Activated naive CD8-positive, alpha-beta T cell treated with anti-CD3 and anti-CD28 coated beads for 36 hours (primary cell): ENCODE measurements at places on chromosomes 5 and 9.

- peak overlapping the region; percentile 91 for H3K4me3 ChIP-seq
- peaks cover 49% of the 10 kb centered on the region for H3K27me3 ChIP-seq
- peak; percentile 63 for DNase-seq
- peaks cover 6% of the 10 kb centered on the region for H3K4me1 ChIP-seq
Observed at GRCh38 chr5:141326088-141326854, 4.0 kb upstream of the PCDHGA1 start.

GRCh38 chr5:7250004-7250403 is 145.9 kb upstream of the ADCY2 start:
- no peaks in the 10 kb centered on the region for H3K36me3 ChIP-seq
- no peaks in the 10 kb centered on the region for H3K27me3 ChIP-seq
- DNase-seq, result no peak
- no peak overlapping the region for H3K4me3 ChIP-seq

DNA sequence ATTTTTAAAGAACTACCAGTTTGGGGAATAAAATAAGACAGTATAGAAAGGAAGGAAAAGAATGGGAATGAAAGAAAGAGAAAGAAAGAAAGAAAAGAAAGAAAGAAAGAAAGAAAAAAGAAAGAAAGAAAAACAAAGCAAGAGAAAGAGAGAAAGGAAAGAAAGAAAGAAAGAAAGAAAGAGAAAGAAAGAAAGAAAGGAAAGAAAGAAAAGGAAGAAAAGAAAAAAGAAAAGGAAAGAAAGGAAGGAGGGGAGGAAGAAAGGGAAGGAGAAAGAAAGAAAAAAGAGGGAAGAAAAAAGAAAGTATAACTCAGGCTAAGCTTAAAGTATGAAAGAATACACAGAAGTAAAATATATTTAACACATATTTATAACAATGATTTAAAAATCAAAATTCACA is 51.0 kb upstream of the FGF10 start:
- H3K4me1 ChIP-seq, result no peaks in the 10 kb centered on the region
- no peak overlapping the region for H3K27ac ChIP-seq
- H3K27me3 ChIP-seq, result no peaks in the 10 kb centered on the region
- no peak for DNase-seq
- no peaks in the 10 kb centered on the region for H3K36me3 ChIP-seq

DNA sequence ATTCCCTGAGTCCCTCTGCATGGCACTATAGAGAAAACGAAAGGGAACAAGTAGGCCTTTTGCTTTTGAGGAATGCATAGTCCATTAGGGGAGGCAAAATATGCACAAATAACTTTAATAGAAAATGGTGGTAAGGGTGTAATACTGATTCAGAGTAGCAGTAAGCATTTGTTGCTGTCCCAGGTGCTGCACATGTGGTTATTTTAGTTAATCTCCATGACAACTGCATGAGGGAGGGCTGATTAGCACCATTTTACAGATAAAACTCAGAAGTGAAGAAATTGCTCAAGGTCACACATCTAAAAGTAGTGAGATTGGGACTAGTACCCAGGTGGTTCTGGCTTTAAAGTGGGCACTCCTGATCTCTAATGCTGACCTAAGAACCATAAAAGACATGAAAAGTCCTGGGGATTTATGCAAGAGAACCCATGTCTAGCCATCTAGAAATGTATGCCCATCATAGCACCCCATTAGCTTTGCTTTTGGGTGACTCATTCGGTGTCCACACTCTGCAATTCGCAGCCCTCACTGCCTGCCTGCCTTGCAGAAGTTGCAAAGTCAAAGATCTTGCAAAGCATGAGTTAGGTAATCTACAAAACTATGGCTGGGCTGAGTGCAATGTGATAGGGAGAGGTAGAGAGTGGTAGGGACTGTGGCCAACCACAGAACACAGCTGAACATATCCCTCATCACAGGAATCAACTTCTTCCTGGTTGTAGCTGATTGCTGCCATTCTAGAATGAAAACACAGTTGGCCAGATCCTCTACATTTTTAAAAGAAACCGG is 195.2 kb downstream of the PTTG1 start:
- peaks cover 3% of the 10 kb centered on the region for H3K27me3 ChIP-seq
- H3K27ac ChIP-seq, result no peak overlapping the region
- H3K4me3 ChIP-seq, result no peak overlapping the region
- DNase-seq, result no peak
- H3K36me3 ChIP-seq, result no peaks in the 10 kb centered on the region

- DNase-seq, result no peak
- H3K36me3 ChIP-seq, result no peaks in the 10 kb centered on the region
- peaks cover 9% of the 10 kb centered on the region for H3K4me1 ChIP-seq
- peaks cover 38% of the 10 kb centered on the region for H3K27me3 ChIP-seq
- H3K27ac ChIP-seq, result no peak overlapping the region
Observed at GRCh38 chr9:115063058-115063845, 54.7 kb downstream of the TNC start.

DNA sequence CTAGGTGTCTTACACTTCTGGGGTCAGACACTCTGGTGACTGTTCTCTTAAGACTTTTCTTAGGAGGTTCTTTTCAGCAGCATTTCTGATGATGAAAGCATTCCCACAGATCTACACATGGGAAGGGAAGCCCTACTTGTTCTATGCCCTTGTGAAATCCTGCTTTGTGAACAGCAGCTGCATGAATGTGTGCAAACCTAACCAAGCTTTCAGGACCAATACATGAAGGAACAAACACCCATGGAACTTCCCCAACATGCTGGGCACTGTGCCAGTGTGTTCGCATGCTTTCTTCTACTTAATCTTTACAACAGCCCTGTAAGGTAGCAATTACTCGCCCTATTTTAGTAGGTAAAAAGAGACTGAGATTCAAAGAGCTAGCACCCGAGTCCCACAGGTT is 439.9 kb upstream of the KLF4 start:
- no peaks in the 10 kb centered on the region for H3K36me3 ChIP-seq
- no peak overlapping the region for H3K27ac ChIP-seq
- H3K4me3 ChIP-seq, result no peak overlapping the region
- no peaks in the 10 kb centered on the region for H3K27me3 ChIP-seq
- no peaks in the 10 kb centered on the region for H3K4me1 ChIP-seq

GRCh38 chr5:178113141-178113787 is at the start of gene N4BP3:
TSS of gene N4BP3 (plus strand) at chr5:178113532. CDS start at chr5:178119584, 6,052 bp downstream.
- peaks cover 13% of the 10 kb centered on the region for H3K36me3 ChIP-seq
- peak; percentile 92 for DNase-seq
- H3K4me1 ChIP-seq, result peaks cover 27% of the 10 kb centered on the region

GRCh38 chr9:106916466-106917235 is 53.7 kb downstream of the ZNF462 start:
- H3K27me3 ChIP-seq, result no peaks in the 10 kb centered on the region
- no peak for DNase-seq
- H3K4me3 ChIP-seq, result no peak overlapping the region

DNA sequence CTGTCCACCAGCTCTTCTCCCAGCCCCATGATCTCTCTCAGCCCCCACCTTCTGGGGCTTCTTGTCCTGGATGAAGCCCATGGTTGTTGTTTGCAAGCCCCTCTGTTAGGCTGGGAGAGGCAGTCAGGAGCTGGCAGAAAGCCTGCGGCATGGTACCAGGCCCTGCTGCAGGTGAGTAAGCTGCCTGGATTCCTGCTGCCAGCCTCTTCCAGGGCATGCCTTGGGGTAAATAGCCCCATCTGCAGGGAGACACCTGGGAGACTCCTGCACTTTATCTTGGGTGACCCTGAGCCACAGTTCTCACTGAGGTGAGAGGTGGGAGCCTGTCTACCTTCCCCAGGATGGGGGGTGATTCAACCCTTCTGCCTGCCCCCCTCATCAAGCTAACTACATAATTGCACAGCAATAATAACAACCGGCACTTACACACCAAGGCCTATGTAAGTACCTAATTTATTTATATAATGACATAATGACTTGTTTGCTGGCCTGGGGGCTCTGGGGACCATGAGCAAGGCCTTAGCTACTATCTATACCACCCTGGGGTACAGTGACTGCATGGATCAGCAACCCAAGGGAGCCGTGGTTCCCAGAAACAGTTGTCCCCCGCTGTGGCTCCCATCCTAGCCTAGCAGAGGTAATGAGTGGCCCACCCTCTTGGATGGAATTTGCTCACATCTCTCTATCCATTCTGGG is 116.0 kb downstream of the PSD2 start:
- no peak for DNase-seq
- no peaks in the 10 kb centered on the region for H3K4me1 ChIP-seq
- H3K4me3 ChIP-seq, result no peak overlapping the region
- no peak overlapping the region for H3K27ac ChIP-seq

- H3K36me3 ChIP-seq, result no peaks in the 10 kb centered on the region
- H3K27me3 ChIP-seq, result no peaks in the 10 kb centered on the region
- H3K4me1 ChIP-seq, result no peaks in the 10 kb centered on the region
- no peak overlapping the region for H3K27ac ChIP-seq
- no peak overlapping the region for H3K4me3 ChIP-seq
- no peak for DNase-seq
Observed at GRCh38 chr5:26339576-26339975, 698.8 kb downstream of the CDH9 start.

GRCh38 chr5:14109041-14109747 is 33.9 kb upstream of the TRIO start:
- H3K27ac ChIP-seq, result no peak overlapping the region
- peaks cover 9% of the 10 kb centered on the region for H3K4me1 ChIP-seq
- peak; percentile 15 for DNase-seq
- H3K36me3 ChIP-seq, result no peaks in the 10 kb centered on the region

- DNase-seq, result no peak
- peaks cover 12% of the 10 kb centered on the region for H3K27me3 ChIP-seq
- no peaks in the 10 kb centered on the region for H3K36me3 ChIP-seq
- H3K27ac ChIP-seq, result no peak overlapping the region
- no peak overlapping the region for H3K4me3 ChIP-seq
- no peaks in the 10 kb centered on the region for H3K4me1 ChIP-seq
Observed at GRCh38 chr9:78694974-78695373, 398.0 kb downstream of the PSAT1 start.

GRCh38 chr9:128683340-128684064 is 5.5 kb upstream of the SET start:
- no peaks in the 10 kb centered on the region for H3K27me3 ChIP-seq
- H3K4me3 ChIP-seq, result peak overlapping the region; percentile 97
- peak; percentile 59 for DNase-seq
- H3K4me1 ChIP-seq, result peaks cover 44% of the 10 kb centered on the region
- peak overlapping the region; percentile 96 for H3K27ac ChIP-seq

DNA sequence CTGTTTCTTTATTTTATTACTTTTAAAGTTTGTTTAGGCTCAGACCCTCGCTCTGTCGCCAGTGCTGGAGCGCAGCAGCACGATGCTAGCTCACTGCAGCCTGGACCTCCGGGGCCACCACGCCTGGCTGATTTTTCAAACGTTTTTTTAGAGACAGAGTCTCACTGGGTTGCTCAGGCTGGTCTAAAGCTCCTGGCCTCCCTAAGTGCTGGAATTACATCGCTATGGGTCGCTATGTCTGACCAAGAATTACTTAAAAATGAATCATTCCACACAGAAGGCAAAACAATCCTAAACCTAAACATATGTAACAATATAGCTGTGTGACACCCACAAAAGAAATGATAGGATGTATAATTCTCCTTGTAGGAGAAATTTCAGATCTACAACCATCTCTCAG is 86.9 kb upstream of the SIMC1 start:
- H3K36me3 ChIP-seq, result no peaks in the 10 kb centered on the region
- peaks cover 23% of the 10 kb centered on the region for H3K27me3 ChIP-seq
- no peak for DNase-seq
- no peaks in the 10 kb centered on the region for H3K4me1 ChIP-seq

- H3K36me3 ChIP-seq, result no peaks in the 10 kb centered on the region
- H3K4me1 ChIP-seq, result peaks cover 3% of the 10 kb centered on the region
- no peak for DNase-seq
- no peak overlapping the region for H3K27ac ChIP-seq
- no peaks in the 10 kb centered on the region for H3K27me3 ChIP-seq
Observed at GRCh38 chr5:56112526-56113121, 117.9 kb upstream of the IL6ST start.

- no peak for DNase-seq
- H3K27ac ChIP-seq, result peak overlapping the region; percentile 93
- peaks cover 18% of the 10 kb centered on the region for H3K36me3 ChIP-seq
Observed at GRCh38 chr5:65718576-65719310, 3.2 kb downstream of the SGTB start.

DNA sequence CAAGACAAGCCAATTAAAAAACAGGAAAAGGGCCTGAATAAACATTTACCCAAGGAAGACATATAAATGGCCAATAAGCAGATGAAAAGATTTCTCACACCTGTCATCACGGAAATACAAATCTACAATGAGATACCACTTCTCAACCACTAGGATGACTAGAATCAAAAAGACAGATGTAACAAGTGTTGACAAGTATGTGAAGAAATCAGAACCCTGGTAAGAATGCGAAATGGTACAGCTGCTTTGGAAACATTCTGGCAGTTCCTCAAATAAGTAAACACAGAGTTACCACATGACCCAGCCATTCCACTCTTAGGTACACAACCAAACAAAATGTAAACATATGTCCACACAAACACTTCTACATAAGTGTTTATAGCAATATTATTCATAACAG is 32.5 kb downstream of the LEAP2 start:
- H3K36me3 ChIP-seq, result peaks cover 15% of the 10 kb centered on the region
- no peak overlapping the region for H3K4me3 ChIP-seq
- no peak overlapping the region for H3K27ac ChIP-seq
- no peak for DNase-seq
- peaks cover 6% of the 10 kb centered on the region for H3K4me1 ChIP-seq

- no peak overlapping the region for H3K4me3 ChIP-seq
- no peaks in the 10 kb centered on the region for H3K4me1 ChIP-seq
- H3K27ac ChIP-seq, result no peak overlapping the region
Observed at GRCh38 chr5:11300736-11301135, 539.7 kb upstream of the DAP start.

- H3K27ac ChIP-seq, result peak overlapping the region; percentile 97
- DNase-seq, result peak; percentile 35
- peak overlapping the region; percentile 91 for H3K4me3 ChIP-seq
- peaks cover 29% of the 10 kb centered on the region for H3K4me1 ChIP-seq
- no peaks in the 10 kb centered on the region for H3K27me3 ChIP-seq
Observed at GRCh38 chr5:163504079-163504931, 1.1 kb upstream of the MAT2B start.

DNA sequence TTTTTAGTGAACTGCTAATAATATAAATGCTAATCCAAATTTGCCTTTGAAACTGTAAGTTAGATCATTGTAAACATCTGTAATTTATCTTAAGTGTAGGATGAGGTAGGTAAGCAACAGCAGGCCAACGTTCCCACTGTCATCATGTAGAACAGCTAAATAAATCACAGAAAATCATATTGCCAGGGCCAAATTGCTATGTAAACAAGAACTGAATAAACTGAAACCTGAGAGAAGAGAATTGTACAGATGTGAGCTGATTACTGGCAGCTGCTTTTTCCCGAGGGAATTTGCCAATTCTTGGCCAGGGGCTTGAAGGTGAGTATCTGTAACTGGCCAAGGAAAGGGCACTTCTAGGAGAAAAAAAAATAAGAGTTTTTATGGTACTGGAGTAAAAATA is 97.6 kb downstream of the CDH10 start:
- H3K4me3 ChIP-seq, result no peak overlapping the region
- no peak overlapping the region for H3K27ac ChIP-seq
- H3K4me1 ChIP-seq, result no peaks in the 10 kb centered on the region
- no peaks in the 10 kb centered on the region for H3K27me3 ChIP-seq
- H3K36me3 ChIP-seq, result no peaks in the 10 kb centered on the region
- DNase-seq, result no peak

- H3K27ac ChIP-seq, result peak overlapping the region; percentile 60
- peak overlapping the region; percentile 34 for H3K4me3 ChIP-seq
- H3K36me3 ChIP-seq, result peaks cover 28% of the 10 kb centered on the region
- H3K4me1 ChIP-seq, result peaks cover 30% of the 10 kb centered on the region
- H3K27me3 ChIP-seq, result no peaks in the 10 kb centered on the region
- DNase-seq, result no peak
Observed at GRCh38 chr9:132356324-132356924, 1.6 kb upstream of the SETX start.

- no peak overlapping the region for H3K27ac ChIP-seq
- no peaks in the 10 kb centered on the region for H3K4me1 ChIP-seq
- peaks cover 7% of the 10 kb centered on the region for H3K27me3 ChIP-seq
- no peaks in the 10 kb centered on the region for H3K36me3 ChIP-seq
- H3K4me3 ChIP-seq, result no peak overlapping the region
Observed at GRCh38 chr9:79007701-79008483, 563.9 kb upstream of the TLE4 start.
